ENCODE measurements at places on chromosomes 1 and 21.

DNA sequence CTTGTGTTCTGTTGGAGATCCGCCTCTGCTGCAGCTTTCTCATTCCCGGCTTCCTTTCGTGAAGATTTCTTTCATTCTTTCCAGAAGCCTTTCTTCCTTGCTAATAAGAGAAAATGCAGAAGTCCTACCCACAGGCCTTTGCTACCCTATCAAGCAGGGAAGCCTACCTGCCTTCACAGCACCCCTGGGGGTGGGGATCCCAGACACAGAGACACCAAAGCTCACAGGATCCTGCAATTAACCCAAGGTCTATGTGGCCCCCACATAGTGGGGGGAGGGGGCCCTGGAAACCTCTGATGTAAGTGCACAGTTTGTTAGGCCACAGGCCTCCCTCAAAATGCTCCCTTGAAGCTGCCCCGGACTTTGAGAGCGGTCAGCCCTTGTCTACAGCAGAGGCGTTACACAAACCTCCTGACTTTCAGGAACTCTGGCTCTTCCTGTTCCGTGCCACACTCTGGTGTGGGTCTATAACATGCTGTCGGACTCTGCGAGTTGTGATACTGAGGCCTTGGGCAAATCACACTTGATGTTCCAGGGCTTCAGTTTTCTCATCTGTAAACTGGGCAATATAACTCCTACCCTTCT lies 31.2 kb downstream of the NKAIN1 start:
- DNase-seq: no peak

- DNase-seq: peak; percentile 60
Measured at GRCh38 chr1:15684468-15685291, 560 bp downstream of the PLEKHM2 start.

- DNase-seq: peak; percentile 58
Measured at GRCh38 chr1:37556712-37557196, at the start of gene DNALI1. Gene DNALI1 (plus strand): TSS chr1:37556940. CDS start chr1:37556995, 55 bp downstream.

DNA sequence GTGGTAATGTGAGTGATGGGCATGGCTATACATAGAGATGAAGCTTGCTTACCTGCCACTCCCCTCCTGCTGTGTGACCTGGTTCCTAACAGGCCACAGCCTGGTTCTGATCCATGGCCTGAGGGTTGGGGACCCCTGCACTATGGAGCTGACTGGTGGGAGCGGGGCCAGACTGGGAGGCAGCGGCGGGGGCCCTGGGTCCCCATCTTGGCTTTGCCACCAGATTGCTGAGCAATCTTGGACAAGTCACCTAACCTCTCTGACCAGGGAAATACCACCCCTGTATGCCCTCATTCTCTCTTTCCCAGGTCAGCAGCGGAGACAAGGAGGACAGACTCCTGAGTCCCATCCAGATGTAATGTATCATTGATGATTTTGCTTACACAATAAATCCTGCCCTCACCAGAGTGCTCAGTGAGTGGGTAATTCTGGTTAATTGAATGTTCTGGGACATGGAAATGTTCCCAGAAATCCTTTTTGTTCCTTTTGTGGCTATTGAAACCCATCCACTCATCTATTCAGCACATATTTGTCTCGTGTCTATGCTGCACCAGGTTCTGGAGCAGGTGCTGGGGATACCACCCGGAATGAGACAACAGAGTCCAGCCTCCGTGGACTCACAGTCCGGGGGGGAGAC lies 4.1 kb upstream of the ARHGEF10L start:
- no peak for DNase-seq

GRCh38 chr1:27601771-27602461 lies 2.0 kb downstream of the AHDC1 start:
- no peak for DNase-seq

DNA sequence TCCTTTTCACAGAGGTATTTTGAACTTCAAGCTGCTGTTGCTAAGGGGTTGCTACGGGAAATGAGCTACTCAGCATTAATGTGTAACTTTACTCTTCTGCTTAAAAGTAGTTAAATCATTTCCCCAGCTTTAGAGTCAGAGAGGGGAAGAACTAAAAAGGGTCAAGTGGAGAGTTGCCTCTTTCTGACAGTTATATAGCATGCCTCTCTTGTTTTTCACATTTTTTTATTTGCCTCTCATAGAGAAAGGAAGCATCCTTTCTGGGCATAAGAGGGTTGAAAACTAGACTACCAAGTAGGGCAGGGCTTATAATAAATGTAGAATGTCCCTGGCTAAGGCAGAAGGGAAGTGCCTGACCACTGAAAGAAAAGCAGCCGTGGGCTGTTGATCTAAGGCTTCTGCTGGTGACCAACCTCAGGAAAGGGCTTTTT lies 10.1 kb upstream of the ELAVL4 start:
- no peak for DNase-seq

DNA sequence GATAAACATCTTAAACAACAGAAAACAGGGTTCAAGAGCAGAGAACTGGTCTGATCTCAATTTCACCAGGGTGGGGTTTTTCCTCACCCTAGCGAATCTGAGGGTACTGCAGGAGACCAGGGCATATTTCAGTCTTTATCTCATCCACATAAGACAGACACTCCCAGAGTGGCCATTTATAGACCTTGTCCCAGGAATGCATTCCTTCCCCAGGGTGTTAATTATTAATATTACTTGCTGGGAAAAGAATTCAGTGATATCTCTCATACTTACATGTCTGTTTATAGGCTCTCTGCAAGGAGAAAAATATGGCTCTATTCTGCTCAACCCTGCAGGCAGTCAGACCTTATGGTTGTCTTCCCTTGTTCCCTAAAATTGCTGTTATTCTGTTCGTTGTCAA lies 84.1 kb downstream of the LYPLAL1 start:
- DNase-seq: no peak

- DNase-seq: no peak
Measured at GRCh38 chr1:41631971-41632370, 147.5 kb upstream of the EDN2 start.

DNA sequence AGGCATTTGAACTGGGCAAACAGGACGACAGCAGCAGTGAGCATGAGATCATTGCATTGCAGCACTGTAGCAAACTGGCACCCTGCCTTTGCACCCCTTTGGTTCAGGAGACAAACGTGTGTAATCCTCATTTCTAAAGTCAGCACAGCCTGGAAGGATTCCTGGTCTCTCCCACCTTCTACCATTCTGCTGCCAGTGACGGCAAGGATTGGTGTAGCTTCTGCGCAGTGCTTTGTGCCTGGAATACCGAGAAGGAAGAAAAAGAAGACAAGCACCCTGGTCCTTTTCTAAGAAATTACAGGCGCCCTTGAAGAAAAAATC lies 805.3 kb downstream of the USP25 start:
- DNase-seq: no peak

DNA sequence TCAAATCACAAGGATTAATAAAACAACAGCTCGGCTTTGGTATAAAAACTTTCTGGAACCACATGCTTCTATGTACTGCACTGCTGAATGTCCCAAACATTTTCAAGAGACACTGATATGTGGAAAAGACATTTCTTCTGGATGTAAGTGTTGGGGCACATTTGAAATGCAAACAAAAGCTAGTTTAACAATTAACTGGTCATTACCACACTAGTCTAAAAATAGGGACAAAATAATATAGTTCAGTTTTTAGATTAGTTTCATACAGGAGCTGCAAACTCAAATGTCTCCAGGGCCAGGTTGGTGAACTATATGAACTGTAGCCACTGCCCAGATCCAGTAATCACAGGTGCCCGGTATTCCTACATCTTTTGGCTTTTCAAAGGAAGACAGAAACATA lies 3.2 kb downstream of the IL23R start:
- no peak for DNase-seq

- DNase-seq: no peak
Measured at GRCh38 chr1:65153635-65154034, 5.6 kb downstream of the AK4 start.

GRCh38 chr1:116326486-116326885 lies 46.6 kb upstream of the ATP1A1 start:
- DNase-seq: no peak

GRCh38 chr1:117106478-117106877 lies 15.1 kb downstream of the TRIM45 start:
- DNase-seq: no peak

DNA sequence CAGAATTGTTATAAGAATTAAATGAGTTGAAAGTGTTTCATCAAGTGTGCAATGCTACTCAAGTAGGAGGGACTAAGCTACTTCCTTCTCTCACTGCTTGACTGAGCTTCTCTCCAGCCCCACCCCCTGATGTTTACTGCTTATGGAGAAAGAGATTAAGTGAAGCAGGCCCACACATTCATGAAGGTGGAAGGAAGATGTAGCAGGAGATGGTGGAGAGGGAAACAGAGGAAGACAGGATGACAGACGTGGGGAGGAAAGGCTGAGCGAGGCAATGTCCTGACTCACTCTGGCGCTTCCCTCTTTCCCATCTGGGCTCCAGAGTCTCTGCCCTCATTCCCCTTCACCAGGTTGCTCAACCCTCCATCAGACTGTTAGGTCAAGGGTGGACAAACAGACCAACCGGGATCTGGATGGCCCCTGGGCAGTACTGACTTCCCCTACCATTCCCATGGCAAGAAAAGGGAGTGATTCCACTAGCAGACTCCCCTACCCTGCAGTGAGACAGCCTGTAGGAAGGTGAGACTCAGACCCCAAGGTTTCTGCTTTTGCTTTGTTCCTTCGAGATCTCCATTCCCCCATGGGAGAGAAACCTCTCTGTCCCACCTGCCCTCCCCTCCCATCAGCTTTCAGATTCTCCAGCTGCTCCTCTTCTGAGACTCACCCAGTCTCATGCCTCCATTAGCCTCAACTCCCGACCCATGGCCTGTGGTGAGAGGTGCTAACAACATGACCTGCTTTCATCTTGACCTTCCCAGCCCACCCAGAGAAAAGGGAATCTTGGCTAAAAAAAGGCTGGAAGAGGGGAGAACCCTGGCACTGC lies 3.1 kb upstream of the ARHGEF2 start:
- DNase-seq: peak; percentile 72

DNA sequence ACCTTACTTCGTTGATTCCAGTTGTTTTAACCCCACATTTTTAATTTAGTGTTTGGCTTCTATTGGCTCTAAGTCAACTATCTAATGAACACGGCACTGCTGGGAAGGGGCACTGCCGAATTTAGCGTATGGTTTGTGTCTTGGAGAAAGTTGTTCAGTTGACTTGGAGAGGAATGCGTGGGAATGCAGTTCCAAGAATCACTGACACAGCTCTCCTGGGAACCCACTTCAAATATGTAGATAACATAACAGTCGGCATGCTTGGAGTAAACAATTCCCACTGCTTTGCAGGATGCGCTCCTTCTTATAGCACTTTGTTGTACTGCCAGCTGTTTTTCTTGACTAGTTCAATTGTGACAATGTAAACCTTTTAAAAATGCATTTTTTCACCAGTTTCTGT lies 104.3 kb downstream of the RYR2 start:
- no peak for DNase-seq

- DNase-seq: no peak
Measured at GRCh38 chr1:8653878-8654277, 163.6 kb downstream of the RERE start.

- no peak for DNase-seq
Measured at GRCh38 chr1:174942547-174943255, 57.0 kb upstream of the CACYBP start.

GRCh38 chr1:1441002-1441888 lies 5.8 kb downstream of the VWA1 start:
- peak; percentile 45 for DNase-seq

GRCh38 chr21:14975136-14975919 lies 89.5 kb downstream of the NRIP1 start:
- DNase-seq: no peak

GRCh38 chr1:202516434-202516877 lies 168.0 kb downstream of the PPP1R12B start:
- DNase-seq: no peak

DNA sequence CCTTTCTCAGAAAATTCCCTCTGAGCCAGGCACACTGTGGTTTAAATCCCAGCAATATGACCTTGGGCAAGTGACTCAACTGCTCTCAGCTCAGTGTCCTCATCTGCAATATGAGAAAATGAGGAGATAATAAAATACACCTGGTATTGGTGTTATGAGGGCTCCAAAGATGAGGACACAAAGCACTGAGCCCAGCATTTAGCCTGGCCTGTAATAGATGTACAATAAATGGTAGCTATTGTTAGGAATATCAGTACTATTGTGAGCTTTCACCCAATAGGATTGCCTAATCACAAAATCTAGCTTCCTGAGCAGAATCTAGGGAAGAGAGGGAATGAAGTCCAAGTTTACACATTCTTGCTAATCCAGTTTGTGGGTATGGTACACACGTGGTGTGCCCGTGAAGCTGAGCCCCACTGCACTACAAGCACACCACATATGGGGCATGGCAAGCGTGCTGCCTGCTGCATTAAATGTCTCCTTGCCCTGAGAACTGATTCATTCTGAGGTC lies 24.3 kb upstream of the SLC30A1 start:
- no peak for DNase-seq
